ENCODE measurements at places on chromosomes 1 and 21. TPM values are rescaled to one million over a fixed set of nuclear protein-coding genes. Genes with fewer than 3 reads are reported as not detected.

Gene ERVH48-1
- polyA plus RNA-seq = not detected

Gene SPRR1B
- not detected for polyA plus RNA-seq

Gene RHD
- 0.53 TPM for polyA plus RNA-seq

GRCh38 chr1:221878134-221878533, 136.2 kb upstream of the DUSP10 start:
- DNase-seq = peak; percentile 38
- no peaks in the 10 kb centered on the region for H3K27me3 ChIP-seq
- H3K4me3 ChIP-seq = no peak overlapping the region

- no peak overlapping the region for H3K4me3 ChIP-seq
- H3K36me3 ChIP-seq = no peaks in the 10 kb centered on the region
- peaks cover 6% of the 10 kb centered on the region for H3K27me3 ChIP-seq
- DNase-seq = no peak
- H3K27ac ChIP-seq = no peak overlapping the region
- H3K4me1 ChIP-seq = peaks cover 12% of the 10 kb centered on the region
Measured at GRCh38 chr21:42214081-42214750, 4.7 kb upstream of the ABCG1 start.

DNA sequence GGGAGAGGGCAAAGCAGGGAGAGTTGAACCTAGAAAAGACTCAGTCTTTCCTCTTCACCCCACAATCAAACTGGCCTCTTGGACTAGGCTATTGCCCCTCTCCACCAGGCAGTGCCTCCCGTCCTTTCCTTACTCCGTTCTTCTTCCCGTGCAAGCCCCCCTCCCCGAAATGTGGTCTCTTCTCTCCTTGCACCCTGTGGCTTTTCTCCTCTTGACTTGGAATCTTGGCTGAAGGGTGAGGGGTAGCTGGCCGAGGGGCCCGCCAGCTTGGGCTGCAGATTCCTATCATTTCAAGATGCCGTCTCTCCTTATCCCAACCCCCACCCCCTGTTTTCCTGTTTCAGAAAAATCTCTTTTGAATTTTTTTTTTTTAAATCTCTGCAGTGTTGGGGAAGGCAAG, 1.6 kb downstream of the WNT2B start:
- H3K4me3 ChIP-seq = no peak overlapping the region
- H3K27ac ChIP-seq = no peak overlapping the region
- DNase-seq = no peak
- H3K4me1 ChIP-seq = peaks cover 9% of the 10 kb centered on the region
- H3K27me3 ChIP-seq = peaks cover 37% of the 10 kb centered on the region

All from CD14-positive monocyte (primary cell).